Hepatic stellate cell (primary cell): ENCODE measurements at places on chromosomes 6 and 20.

DNA sequence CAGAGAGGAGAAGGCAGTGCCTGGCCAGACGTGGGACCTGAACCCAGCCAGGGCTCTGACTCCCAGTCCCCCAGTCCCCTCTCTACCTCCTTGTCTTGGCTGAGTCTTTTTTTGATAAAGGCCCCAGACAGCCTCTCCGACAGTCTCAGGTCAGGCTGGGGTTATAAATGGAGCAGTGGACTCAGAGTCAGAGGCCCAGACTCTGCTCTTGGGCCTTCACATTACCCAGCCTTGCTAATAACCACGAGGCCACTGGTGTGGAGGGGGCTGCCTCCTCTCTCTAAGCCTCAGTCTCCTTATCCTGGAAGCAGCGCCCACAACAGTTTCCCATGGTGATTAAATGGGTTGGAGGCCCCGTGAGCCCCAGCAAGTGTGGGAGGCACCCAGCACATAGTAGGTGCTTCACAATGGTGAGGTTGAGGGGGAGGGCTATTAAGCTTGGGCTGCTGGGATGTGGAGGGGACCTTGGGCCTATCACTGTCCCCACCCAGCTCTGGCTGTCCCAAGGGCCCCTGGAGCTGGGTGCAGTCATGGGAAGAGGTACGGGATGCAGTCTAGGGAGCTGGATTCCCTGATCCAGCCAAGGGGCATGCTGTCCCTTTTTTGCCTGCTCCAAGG lies 35.7 kb downstream of the TGM2 start:
- no peak for DNase-seq

GRCh38 chr20:59028812-59029211 lies 3.3 kb downstream of the ATP5F1E start:
- no peak for DNase-seq

DNA sequence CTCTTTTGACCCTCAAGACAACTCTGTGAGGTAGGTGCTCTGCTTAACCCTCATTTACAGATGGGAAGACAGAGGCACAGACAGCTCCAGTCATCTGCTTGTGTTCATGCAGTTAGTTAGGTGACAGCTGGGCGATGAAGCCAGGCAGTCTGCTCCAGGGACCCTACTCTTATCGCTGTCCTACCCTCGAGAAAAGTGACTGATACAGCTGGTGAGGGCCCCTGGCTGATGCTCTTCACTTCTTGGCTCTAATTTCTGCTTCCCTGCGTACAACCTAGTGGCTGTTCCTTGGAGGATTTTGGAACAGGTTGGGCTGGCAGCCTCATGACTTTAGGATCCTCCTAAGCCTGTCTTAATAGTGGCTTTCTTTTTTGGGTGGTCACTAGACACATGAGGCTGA lies 9.1 kb upstream of the TJAP1 start:
- no peak for DNase-seq

DNA sequence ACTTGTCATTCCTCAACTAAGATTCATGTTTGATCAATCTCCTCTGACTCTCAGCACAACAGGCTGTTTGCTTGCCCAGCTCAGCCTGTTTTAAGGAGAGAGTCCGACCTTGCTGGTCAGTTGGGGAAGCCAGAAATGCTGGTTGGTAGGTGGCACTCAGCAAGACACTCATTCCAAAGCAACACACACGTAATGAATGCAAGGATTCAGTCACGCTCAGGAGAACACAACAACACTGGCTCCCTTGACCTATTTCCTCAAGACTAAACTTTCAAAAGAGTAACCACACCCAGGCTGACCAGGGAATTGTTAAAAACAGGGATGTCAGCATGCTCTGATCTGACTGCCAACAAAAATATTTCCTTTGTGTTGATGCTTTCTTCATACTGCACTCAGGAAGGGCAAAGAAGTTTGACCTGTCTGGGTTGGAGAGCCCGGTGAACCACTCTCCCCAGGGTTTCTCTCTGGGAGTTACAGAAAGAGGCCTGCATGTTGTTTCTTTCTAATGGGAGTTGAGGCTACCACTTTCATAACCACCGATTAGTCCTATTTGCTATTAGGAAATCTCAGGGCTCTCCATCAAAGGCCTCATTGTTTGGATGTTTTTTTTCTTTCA lies 25.6 kb upstream of the PREP start:
- DNase-seq = peak; percentile 16

GRCh38 chr6:150207931-150208570 lies 65.2 kb downstream of the PPP1R14C start:
- DNase-seq = no peak
